ENCODE measurements at places on chromosomes 1 and 21.

DNA sequence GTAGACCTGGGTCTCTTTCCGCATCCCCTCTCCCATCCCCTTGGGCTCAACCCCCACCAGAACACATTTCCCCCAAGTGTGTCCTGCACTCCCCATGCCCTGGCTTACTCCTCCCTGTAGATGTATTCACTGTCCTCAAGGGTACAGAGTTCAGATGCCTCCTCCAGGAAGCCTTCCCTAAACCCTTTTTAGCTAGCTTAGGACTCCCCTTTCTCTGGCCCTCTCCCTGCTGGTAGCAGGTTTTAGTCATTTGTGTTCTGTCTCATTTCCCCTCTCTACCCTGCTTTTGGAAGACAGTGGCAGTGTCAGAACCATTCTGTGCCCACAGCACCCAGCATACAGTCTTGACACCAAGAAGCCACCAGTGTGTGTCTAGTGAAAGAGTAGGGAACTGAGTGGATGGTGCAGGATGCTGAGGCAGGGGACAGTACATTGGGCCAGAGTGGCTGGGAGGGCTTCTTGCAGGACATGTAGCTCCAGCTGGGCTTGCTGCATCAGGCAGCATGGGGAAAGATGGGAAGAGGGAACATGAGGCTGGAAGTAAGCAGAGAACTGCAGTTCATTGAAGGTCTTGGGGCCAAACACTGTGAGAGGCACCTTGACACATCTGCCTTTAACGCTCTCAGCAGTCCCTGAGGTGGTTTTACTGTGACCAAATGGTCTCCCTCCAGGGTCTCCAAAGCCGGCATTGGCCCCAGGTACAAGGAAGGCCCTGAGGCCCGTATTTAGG is 2.5 kb downstream of the FOXO6 start:
- DNase-seq = no peak

- no peak for DNase-seq
These were observed 1.7 kb downstream of the KRTAP10-3 start for GRCh38 chr21:44556879-44557278.

- peak; percentile 17 for DNase-seq
These were observed 323.0 kb upstream of the ADGRL2 start for GRCh38 chr1:81477710-81478109.

- no peak for DNase-seq
These were observed 79.2 kb upstream of the TNR start for GRCh38 chr1:175822580-175822979.

- no peak for DNase-seq
These were observed 15.3 kb downstream of the GABPA start for GRCh38 chr21:25750085-25750484.

GRCh38 chr1:38527373-38527966 is 332.1 kb downstream of the RRAGC start:
- DNase-seq = no peak

DNA sequence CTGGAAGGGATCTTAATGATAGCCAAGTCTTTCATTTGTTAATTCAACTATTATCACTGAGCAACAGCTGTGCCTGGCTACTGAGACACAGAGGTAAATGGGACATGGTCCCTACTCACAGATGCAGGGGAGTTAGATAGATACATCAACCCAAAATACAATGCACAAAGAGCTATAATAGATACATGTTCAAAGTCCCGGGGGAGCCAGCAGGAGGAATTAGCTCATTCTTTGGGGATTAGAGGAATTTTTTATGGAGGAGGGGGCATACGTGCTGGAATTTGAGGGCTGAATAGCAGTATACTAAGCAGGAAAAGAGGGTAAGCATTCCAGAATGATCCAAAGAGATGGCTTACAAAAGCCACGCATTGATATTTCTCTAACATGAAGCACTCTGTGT is 34.6 kb downstream of the C8B start:
- no peak for DNase-seq

GRCh38 chr1:201999625-202000238 is 10.7 kb upstream of the ELF3 start:
- peak; percentile 66 for DNase-seq
